ENCODE measurements at places on chromosomes 7 and 10.

DNA sequence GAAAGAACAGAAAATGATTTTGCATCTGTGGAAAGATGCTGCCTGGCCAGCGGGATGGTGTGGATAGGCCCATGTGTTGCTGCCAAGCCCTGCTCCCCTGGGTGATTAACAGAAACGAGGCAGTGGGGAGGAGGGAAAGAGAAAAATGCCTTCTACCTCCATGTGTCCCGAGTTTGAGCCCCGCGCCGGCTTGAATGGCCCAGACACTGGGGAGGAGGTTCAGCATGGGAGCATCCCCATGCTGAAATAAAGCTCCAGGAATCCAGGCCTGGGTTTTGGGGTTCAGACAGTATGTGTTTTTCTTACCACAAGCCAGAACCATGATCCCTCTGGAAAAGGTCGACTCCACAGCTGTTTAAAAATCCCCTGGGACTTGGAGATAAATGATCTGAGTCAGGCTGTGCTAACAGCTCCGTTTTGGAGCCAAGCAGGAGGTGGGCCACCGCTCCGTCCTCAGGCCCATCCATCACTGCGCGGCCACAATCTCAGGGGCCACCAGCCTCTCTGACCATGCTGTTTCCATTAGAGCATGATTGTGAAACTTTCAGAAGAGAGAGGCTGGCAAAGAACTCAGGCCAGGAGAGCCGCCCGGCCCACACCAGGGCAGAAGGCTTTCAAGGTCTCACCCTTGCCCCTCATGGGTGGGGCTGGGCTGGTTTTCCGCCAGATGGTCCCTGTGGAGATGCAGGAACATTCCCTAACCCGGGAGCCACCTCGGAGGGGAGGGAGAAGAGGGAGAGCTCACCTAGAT lies 299.7 kb downstream of the ZEB1 start:
- no peak for DNase-seq

GRCh38 chr7:19397911-19398310 lies 252.7 kb upstream of the FERD3L start:
- DNase-seq = no peak

GRCh38 chr10:12327074-12327473 lies 22.3 kb upstream of the CAMK1D start:
- no peak for DNase-seq

DNA sequence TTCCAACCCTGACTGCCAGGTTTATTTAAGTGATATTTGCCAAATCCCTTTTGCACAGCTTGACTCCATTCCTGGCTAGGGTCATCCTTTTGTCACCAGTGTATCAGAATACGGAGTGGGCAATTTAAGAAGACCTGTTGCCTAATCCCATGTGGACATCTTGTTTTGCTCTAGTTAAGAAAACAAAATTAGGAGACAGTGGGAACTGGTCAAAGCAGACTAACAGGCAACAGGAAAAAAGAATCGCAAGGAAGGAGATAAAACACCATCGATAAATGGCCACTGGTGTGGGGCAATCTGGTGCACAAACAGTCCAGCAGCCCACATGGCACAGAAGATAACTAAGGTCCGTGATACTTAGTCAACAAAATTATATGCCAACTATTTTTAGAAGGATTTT lies 21.4 kb downstream of the KDM7A start:
- DNase-seq = no peak

DNA sequence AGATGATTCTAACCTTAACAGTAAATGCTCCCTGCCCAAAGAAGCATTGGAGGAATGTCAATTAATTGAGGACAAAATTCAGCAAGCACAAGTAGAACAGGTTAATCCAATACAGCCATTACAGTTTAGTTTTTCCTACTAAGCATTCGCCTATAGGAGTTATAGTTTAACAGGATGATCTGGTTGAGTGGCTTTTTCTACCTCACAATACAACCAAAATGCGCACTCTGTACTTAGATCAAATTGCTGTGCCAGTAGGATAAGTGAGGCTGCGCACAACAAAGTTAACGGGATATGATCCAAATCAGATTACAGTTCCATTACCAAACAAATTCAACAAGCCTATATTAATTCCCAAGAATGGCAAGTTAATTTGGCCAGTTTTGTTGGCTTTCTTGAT lies 117.1 kb upstream of the TRIM24 start:
- DNase-seq = no peak

DNA sequence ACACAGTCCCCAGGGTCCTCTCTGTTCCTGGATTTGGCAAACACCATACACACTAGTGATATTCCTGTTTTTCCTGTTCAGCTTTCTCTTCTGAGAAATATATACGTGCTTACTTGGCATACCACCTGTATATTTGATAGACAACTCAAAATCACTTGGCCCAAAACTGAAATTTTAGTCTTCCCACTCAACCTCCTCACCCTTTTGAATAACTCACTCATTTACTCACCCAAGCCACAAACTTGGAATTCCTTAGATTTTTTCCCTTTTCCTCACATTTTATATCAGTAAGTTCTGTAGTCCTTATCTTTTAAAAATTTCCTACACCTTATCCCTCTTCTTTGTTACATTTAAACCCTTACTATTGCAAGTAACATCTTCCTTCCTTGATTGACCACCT lies 143.4 kb downstream of the PPP1R3A start:
- DNase-seq = no peak

DNA sequence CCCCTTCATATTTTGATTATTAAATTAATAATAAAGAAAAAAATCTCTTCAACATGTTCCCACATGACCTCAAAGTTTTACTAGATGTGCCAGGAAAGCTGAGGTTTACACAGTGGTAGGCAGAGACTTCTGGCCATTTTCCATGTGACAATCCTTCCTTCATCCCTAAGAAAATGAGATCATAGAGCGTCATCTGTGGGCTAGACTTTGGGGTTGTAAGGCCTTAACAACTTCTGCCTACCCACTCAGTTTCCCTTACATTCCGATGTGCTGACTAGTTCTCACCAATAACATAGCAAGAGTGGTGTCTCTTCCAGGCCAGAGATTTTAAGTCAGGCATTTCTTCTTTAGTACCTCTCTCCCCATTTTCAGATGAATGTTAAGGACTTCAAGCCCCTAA lies 171.1 kb upstream of the PHF14 start:
- no peak for DNase-seq

DNA sequence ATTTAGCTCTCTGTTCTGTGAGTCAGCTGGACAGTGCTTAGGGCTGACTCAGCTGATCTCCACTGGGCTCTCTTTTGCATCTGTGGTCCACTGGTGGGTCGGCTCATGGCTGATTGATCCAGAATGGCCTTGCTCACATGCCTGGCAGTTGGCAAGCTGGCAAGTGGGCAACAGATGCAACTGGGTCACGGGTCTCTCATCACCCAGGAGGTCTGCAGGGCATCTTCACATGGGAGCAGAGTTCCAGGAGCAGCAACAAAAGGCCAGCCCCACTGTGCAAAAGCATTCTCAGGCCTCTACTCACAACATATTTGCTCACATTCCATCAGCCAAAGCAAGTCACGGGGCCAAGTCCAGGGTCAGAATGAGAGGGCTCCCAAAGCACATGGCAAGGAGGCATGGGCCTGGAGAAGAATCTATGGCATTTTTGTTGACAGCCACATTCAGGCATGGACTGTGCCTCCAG lies 98.8 kb downstream of the OAT start:
- no peak for DNase-seq

DNA sequence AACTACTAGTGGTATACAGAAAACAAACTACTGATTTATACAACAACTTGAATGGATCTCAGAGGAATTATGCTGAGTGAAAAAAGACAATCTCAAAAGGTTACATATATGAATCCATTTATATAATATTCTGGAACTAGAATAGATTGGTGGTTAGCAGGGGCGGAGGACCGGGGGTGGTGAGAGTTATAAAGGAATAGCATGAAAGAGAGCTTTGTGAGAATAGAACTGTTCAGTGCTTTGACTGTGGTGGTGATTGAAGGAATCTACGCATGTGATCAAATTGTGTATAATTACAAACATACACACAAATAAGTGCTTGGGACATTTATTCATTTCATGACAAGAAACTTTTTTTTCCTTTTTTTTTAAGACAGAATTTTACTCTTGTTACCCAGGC lies 19.6 kb downstream of the RAB19 start:
- DNase-seq = no peak

DNA sequence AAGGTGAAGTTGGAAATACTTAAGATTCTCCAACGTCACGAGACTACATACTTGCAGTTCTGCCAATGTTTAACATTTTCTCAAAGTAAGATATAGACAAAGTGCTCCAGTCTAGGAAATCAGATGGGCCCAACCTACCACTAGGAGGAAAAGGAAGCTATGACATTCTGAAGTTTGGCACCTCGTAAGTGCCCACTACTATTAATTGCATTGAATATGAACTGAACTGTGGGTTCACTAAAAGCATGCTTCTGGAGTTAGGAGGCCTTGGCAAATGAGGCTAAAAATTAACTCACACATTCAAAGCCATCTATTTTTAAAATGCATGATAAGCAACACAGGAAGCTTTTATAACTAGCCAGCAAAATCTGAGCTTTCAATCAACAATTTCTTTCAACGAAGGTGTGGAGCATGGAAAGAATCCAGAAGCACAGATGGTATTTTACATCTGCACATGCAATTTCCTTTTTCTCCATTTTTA lies 149.7 kb downstream of the LRRTM3 start:
- no peak for DNase-seq

Measured in Peyer's patch (tissue), 4 donors.